Globus pallidus (tissue), 1 donor: ENCODE measurements at places on chromosomes 1 and 21.

DNA sequence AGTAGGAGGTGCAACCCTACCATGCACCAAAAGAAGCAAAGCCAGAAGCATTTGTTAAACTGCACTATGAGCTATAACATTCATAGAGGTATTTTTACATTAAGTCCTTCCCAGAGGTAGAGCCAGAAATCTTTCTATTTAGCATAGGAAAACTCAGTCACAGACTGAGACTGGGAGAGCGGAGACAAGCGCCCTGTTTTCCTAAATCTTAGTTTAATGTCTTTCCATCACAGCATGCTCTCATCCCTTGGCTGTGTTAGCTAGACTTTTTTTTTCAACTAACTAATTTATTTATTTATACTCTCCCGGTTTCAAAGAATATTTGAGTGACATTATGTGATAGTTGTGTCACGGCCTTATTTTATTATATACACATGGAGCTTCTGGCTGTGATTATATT is 304.1 kb downstream of the LMX1A start:
- DNase-seq: no peak

- peak; percentile 90 for DNase-seq
Measured at GRCh38 chr1:9942939-9943788, at the start of the genes LZIC and NMNAT1. LZIC (minus strand) TSS chr1:9943391; CDS start chr1:9936619, 6,772 bp downstream. NMNAT1 (plus strand) TSS chr1:9943475; CDS start chr1:9972074, 28,599 bp downstream.

DNA sequence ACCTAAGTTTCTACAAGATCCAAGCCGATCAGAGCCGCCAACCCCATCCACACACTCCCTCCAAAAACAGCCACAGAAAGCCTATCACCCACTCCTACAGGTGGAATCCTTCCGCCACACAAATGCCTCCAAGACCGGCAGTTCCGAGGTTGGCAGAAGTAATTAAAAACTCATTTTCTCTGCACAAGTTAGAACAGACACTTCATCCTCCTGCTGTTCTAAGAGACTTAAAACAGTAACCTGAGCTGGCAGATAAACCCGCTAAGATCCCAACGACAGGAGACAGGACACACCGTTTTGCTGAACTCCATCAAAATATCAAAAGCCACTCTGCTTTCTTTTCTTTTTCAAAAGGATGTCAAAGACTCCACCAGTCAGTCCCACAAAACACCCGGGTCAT is 2.8 kb downstream of the SSBP3 start:
- no peak for DNase-seq

DNA sequence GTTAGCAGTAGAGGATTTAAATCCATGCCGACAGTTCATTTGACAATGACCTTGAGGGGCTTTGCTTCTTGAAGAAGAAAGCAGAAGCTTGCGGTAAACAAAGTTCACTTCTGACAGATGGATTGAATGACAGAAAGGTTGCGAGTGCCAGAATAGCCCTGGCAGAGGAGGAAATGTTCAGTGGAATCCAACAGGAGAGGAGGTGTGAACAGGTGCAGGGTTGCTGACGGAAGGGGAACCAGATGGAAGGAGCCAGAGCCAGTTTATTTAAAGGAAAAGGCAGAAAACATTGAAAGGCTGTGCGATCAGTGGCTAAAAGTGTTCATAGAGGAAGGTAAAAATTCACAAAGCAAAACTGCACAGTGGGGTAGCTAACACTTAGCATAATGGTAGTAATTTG is 141.0 kb downstream of the SDCCAG8 start:
- no peak for DNase-seq

GRCh38 chr1:70228670-70229069 is 7.5 kb downstream of the SRSF11 start:
- no peak for DNase-seq

GRCh38 chr1:167157114-167157513 is 63.2 kb downstream of the STYXL2 start:
- no peak for DNase-seq

- no peak for DNase-seq
Measured at GRCh38 chr1:155942578-155943141, 1.2 kb downstream of the RXFP4 start.

GRCh38 chr1:6870571-6870970 is 85.3 kb downstream of the CAMTA1 start:
- peak; percentile 16 for DNase-seq

DNA sequence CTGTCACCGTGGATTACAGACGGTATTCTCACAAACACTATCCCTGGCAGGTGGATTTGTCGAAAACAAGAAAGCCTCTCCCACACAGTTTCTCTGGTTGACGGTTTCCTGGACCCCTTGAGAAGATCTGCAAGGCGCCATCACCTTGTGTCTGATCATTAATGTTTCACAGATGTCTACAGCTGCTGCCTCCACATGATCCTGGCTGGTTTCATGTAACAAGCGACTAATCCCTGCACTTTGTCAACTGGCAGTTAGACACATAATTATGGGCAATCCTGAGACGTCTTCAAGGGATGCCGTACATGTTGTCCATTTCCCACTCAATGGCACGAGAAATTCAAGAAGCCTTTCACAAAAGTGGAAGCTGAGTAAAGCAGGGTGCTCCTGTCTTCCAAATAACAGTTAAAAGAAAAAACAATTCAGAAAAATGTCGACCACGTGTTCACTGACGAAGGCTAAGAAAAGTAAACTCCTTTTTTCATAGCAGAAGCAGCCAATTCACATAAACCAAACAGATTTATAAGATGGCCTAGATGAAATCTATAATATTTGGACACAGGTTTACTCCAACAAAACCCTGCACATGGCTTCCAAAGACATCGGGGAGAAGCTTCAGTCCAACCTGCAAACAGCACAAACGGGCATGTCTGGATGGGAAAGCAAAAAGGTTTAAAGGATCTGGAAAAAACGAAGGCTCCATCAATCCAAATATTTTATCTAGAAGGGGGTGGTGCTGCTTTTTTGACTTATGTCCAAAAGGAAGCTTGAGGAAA is 52.2 kb downstream of the CAPZB start:
- DNase-seq: no peak

- no peak for DNase-seq
Measured at GRCh38 chr1:40044110-40044509, 3.6 kb downstream of the CAP1 start.

GRCh38 chr1:66197785-66198184 is 336.2 kb upstream of the SGIP1 start:
- peak; percentile 68 for DNase-seq

DNA sequence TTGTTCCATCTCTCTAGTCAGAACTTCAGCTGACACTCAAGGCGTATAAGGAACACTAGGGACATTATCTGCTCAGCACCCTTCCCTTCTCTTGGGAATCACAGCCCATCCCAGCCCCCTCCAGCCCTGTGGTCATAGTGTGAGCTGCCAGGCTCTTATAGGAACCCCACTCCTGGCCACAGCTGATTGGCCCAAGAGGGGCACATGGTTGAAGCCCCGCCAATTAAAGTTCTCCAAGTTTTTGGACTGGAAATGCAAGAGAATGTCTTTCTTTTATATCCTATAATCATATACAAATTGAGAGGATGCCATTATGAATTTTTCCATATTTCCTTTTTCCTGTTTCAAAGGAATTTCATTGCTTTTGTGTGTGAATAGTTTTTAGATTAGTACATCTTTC is 40.7 kb downstream of the FOXO6 start:
- DNase-seq: no peak

DNA sequence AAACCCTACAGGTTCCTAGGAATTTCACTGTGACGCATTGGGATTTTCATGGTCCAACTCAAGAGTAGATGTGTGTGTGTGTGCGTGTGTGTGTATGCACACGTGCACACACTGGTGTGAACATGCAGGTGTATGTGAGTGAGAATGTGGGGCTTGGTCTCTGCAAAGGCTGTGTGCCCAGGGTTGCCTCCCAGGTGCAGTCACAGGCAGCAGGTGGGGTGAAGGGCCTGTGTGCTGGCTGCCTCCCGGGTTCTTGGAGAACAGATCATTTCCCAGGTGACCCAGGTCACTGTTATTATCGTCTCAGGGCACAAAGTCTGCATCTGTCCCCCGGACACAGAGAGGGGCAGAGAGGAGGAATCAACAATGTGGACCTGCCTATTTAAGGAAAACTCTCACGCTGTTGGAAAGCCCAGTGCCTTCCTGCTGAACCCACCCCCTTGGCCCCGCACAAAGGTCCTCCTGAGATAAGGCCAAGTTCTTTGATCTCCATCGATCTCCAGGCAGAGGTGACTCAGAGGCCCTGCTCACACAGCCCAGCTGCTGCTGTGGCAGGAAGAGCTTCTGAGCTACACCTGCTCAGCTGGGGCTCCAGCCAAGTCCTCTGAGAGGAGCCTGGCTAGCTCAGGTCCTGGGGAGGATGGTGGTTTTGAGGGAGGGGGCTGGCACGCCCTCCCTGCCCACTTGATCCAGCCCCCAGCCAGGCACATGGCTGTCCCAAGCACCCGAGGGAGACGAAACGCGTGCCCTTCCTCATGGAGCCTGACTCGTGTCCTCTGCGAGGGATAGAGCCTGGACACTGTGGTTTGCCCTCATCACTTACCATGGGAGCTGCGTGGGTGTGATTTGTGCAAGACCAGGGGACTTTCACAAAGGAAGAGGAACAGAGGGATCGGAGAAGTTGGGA is 134.0 kb upstream of the ARHGEF16 start:
- DNase-seq: no peak

DNA sequence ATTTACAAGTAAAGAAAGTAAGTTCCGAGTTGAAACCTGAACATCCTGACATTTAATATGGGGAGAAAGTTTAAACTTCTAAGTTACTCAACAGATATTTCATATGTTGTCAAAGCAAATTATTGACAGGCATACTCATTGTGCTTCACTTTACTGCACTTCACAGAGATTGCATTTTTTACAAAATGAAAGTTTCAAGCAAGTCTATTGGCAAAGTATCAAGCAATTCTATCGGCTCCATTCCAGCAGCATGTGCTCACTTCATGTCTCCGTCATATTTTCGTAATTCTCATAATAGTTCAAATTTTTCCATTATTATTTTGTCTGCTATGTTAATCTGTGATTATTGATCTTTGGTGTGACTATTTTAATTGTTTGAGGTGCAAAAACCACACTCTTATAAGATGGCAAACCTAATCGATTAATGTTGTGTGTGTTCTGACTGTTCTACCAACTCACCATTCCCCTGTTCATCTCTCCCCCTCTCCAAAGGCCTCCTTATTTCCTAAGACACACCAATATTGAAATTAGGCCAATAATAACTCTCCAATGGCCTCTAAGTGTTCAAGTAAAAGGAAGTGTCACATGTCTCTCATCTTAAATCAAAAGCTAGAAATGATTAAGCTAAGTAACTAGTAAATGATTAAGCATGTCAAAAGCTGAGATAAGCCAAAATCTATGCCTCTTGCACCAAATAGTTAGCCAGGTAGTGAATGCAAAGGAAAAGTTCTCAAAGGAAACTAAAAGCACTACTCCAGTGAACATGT is 68.2 kb upstream of the BCL9 start:
- DNase-seq: no peak

GRCh38 chr1:9807541-9807940 is 16.2 kb downstream of the CLSTN1 start:
- no peak for DNase-seq

DNA sequence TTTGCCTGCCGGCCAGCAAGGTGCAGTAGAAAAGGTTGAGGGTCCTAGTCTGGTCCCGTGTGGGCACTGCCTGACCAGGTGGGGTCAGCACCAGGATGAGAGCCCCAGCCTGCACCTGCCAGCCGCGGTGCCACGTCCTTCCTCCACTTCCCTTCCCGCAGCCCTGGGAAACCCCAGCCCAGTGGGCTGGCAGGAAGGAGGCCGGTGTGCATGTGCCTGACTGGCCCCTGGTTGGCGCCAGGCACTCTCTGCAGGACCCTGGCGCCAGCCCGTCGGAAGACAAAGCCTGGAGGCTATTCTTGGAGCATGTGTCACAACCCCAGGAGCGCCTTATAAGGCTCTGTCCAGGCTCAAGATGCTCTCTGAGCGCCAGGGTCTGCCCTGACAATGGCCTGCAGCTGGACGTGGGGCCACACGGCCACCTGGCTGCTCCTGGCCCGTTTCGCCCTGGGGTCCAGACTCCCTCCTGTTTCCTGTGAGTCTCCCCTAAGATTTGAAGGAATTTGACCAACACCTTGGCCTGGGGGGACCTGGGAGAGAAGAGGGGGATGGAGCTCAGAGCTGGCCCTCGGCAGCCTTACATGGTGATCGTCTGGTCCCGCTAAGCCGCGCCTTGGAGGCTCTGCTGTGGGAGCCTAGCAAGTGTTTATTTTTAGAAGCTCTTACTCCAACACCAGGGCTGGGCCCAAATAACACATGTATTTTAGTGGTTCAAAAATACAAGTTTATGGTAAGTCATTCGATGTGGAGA is 31.9 kb upstream of the POFUT2 start:
- DNase-seq: no peak

GRCh38 chr21:41848958-41849580 is 30.1 kb downstream of the PRDM15 start:
- DNase-seq: no peak

- no peak for DNase-seq
Measured at GRCh38 chr1:59361766-59362165, 64.9 kb downstream of the FGGY start.

DNA sequence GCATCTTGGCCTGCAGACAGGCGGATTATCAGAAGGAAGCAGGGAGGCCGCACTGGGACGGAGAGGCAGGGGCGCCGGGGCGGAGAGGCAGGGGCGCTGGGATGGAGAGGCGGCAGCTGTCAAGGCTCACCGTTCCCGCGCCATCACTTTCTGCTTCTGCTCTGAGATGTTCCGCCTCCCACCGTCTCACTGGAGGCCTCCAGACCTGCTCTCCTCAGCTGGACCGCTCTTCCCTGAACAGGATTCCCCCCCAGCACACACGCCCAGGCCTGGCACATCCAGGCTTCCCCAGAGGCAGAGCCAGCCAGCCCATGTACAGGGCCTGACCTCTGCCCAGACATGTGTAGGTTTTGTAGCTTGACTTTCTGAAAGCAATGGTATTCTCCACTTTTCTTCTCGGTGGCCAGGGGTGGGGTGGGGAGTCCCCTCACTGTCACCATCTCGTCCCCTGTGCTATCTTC is 84.1 kb downstream of the RIPK4 start:
- DNase-seq: no peak

GRCh38 chr21:26966649-26967061 is 233 bp downstream of the ADAMTS5 start:
- no peak for DNase-seq

- peak; percentile 11 for DNase-seq
Measured at GRCh38 chr1:229897501-229897900, 169.5 kb upstream of the GALNT2 start.

DNA sequence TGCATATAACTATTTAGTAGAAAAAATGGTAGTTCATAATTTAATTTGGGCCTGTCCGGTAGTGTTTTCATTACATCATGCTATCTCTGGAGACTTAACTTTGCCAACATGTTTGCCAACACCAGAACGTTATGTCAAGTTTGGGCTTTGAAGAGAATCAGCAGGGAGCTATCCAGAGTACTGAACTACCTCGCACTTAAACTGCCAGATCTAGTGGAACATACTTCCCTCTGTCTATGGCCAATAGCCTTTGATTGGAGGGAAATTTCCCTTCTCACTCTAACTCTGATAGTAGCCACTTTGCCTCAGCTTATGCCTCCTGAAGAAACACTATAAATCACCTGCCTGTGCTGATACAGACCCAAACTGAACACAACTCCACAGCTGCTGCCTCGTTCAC is 10.0 kb downstream of the LRRC53 start:
- peak; percentile 5 for DNase-seq

DNA sequence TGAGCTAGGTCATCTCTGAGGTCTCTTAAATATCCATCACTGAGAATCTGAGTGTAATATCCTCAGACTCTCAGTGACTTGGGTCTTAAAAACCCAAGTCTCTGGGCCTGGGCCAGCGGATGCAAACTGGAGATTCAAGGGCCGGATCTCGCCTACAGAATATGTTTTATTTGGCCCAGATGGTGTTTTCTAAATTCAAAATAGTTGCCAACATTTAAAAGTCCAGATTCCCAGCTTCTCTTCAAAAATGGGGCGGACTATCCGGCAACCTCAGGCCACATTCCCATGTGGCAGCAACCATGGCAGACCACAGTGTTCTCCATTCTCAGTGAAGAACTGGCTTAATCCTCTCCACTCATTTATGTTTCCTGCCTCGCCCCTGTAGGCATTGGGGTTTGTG is 12.7 kb upstream of the HEYL start:
- no peak for DNase-seq
